Activated T-helper 1 cell treated with Interleukin-2 at 50 U/mL for 16 hours (primary cell): ENCODE measurements at places on chromosomes 2 and 18.

DNA sequence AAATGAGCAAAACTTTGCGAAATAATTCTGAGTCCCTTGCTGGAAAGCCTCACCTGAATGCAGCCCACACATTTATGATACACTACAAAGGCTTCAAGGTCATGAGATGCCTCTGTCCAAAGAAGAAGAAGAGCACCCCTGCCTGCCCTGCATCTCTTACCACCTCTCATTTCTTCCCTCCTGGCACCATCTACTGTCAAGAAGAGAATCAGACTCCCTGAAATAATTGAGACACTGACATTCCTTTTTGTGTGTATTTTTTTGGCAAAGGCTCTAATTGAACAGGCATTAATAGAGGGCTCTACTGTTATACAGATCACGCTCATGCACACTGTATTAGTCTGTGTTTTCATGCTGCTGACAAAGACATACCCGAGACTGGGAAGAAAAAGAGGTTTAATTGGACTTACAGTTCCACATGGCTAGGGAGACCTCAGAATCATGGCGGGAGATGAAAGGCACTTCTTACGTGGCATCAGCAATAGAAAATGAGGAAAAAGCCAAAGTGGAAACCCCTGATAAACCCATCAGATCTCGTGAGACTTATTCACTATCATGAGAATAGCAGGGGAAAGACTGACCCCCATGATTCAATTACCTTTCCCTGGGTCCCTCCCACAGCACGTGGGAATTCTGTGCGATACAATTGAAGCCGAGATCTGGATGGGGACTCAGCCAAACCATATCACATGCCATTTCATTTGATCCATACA lies 176.3 kb downstream of the ALPK2 start:
- DNase-seq, result no peak

DNA sequence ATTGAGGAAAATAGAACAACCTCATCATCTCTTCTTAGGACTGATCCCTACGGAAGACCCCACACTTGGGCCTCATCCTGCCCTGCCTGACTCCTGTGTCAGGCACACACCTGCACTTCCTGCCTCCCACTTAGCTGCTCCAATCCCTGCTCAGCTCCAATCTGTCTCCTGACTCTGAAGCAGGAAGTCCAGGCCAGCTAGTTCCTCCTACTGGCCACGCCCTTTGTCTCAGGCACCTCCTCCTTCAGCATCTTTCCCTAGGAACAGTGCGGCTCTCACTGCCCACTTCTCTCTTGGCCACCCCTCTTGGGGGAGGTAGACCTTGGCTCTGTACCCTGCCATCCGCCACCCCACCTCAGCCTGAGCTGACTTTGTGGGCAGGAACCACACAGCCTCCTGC lies 135.8 kb downstream of the CELF4 start:
- DNase-seq, result no peak

DNA sequence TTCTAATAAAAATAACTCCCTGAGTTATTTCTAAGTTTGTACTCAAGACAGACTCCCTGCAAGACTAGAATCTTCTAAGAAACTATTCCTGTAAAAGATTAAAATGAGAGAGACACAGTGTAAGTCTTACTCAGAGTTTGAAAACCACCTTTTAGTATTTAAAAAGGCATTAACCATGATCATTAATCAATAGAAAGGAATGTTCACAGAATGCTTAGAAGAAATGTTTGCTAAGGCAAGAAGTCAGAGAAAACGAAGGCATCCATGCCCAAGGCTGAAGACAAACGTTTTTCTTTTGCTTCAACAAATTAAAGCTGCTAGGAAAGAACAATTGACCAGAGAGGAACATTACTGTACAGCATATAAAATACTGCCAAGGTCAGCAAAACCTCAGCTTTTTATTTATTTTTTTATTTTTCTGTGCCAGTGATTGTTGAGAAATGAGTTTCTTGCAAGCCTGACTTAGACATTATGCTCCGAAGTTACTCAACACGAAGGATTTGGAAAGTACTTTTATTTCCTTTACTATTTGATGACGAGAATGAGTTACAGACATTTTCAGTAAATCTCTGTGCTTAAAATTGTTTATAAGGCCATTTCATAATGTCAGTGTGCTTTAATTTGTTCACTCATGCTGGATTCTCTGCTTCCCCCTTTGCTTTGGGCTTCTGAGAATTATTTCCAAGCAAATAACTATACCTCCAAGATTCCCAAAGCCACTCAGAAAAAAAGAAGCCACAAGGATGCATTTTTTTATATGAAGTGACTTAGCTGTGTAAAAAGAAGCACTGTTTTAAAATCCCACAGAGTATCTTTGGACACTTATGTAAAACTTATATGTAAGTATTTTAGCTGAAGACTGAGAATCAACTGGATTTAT lies 20.5 kb downstream of the RND3 start:
- no peak for DNase-seq

GRCh38 chr2:59726228-59727120 lies 827.0 kb downstream of the BCL11A start:
- no peak for DNase-seq

- no peak for DNase-seq
Observed at GRCh38 chr2:42223067-42223854, 54.1 kb downstream of the EML4 start.

DNA sequence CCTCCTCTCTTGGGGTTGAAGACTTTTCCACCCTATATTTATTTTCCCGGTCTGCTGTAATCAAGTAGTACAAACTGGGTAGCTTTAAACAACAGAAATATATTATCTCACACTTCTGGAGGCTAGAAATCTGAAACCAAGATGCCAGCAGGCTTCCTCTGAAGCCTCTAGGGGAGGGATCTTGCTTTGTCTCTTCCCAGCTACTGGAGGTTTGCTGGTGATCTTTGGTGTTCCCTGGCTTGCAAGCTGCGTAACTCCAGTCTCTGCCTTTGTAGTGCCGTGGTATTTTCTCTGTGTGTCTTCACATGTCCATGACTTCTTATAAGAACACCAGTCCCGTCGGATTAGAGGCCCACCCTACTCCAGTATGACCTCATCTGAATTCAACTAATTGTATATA lies 44.4 kb downstream of the MYO3B start:
- DNase-seq, result no peak

GRCh38 chr2:32756074-32756727 lies 128.4 kb downstream of the TTC27 start:
- no peak for DNase-seq

- DNase-seq, result no peak
Observed at GRCh38 chr2:220855296-220855695, 716.8 kb downstream of the EPHA4 start.

GRCh38 chr18:23693846-23694245 lies 4.6 kb downstream of the LAMA3 start:
- DNase-seq, result no peak

GRCh38 chr2:28251337-28251736 lies 141.3 kb upstream of the FOSL2 start:
- DNase-seq, result no peak

DNA sequence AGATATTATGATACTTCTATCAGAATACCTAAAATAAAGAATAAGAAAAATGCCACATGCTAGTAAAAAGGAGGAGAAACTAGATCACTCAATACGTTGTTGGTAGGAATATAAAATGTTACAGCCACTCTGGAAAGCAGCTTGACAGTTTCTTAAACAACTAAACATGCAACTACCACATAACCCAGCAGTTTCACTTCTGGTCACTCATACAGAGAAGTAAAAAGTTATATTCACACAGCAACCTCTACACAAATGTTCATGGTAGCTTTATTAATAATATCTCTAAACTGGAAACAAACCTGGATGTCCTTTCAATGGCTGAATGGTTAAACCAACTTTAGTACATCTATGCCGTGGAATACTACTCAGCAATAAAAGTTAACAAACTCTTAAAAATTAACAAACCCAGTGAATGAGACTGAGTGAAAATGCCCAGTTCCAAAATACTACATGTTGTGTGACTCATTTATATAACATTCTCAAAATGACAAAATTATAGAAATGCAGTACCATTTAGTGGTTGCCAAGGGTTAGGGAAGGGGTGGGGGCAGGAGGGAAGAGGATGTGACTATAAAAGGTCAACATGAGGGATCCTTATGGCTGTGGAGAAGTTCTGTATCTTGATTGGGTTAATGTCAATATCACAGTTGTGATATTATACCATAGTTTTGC lies 124.1 kb downstream of the MMADHC start:
- no peak for DNase-seq

DNA sequence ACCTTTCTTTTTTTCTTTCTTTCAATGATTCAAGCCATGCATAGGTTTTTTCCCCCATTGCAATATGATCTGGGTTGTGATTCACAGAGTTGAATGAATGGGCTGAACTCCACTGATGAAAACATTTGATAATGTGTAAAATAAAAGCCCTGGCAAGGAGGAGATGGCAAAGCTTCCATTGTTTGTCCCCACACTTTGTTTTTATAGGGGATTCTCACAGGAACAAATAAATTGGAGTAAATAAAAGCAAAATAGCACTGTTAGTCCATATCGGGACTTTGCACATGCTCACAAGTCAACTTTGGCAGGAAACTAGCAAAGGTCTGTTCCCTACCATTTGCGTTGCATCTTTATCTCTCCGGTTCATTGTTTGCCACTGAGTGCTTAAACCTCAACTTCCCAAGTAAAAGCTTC lies 55.7 kb downstream of the MEIS1 start:
- DNase-seq, result no peak

DNA sequence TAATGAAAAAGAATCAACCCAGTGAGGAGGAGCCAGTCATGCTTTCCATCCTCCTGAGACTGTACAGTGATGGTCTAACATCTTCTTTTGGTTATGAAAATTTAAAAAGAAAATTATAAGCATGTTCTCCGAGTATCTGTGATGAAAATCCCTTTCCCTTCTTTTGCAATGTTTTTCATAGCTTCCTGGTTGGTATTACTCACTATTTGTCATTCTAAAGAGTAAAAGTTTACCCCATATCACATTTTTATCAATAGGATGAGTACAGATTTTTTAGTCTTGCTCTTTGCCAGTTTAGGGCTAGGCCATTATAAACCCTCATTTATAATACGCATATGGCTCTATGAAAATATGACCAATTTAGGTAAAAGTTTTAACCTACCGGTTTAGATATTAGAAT lies 564.1 kb downstream of the SUCLG1 start:
- DNase-seq, result no peak

GRCh38 chr18:27695503-27695902 lies 481.4 kb downstream of the CDH2 start:
- no peak for DNase-seq

DNA sequence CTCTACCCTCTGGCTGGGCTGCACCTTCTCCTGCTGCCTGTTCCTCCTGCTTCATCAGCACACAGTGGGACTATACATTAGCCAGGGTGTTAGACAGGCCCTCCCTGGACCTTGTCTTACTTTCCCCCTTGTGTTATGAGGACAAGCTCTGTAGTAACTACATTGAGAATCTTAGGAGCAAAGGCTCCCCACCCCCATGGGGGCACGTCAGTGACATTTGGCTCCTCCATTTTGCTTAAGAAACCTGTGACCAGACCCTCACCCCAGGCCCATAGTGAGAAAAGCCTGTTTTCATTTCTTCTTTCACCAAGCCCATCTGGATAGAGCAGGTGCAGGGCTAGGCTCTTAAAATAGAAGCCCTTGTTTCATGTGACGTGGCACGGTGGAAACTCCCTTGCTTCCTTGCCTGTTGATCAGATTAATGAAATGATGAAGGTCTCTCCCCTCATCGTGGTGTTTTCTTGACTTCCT lies 146.7 kb downstream of the RPIA start:
- no peak for DNase-seq

DNA sequence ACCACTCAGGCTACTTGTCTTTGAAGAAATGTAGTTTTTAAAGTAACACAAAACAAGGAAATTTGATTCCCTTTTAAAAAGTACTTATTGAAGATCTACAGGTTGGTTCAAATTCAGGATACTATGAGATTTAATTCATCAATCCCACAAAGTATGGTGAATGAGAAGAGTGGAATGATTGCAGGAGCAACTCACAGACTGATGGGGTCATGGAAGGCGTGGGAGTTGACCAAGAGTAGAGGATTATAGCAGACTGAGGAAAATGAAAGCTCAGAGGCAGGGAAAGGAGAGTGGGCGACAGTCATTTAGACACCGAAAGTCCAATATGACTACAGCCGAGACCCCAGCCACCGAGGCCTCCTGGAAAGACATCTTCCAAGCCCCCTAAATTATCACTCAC lies 12.5 kb upstream of the DAPL1 start:
- DNase-seq, result no peak

DNA sequence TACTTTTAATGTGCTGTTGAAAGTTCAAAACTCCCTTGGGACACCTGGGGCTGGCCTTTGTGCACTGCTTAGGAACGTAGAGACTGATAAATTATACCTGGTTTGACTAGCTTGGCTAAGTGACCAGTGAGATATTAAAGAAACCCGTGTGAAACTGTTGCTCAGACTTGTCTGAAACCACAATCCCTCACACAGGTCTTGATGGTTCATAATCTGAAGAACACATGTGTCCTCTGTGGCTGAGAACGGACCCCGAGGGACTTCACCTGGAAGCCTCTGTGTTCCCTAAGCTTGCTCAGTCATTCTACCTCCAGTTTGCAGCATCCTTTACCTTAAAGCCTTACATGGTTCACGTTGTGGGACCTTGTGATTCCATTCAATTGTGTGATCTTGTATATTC lies 218.8 kb downstream of the CBLN2 start:
- DNase-seq, result no peak

DNA sequence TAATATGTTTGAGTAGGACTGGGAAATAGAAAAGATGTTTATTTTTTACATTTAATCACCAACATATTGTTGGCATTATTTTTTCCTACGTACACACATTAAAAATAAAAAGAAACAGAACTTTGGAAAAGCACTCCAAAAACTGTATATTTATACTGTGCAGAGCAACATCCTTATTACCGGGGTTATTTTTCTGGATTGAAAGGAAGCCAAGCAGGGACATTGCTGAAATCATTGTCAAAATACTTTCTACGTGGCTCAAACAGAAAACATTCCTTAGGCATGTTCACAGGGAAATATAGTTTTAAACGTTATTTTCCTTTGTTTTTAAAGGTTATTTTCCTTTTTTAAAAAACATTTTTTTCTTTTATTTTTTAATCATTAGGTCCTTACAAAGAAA lies 315.0 kb upstream of the SMIM21 start:
- DNase-seq, result no peak

- DNase-seq, result no peak
Observed at GRCh38 chr2:218927422-218927821, 32.0 kb upstream of the CDK5R2 start.

DNA sequence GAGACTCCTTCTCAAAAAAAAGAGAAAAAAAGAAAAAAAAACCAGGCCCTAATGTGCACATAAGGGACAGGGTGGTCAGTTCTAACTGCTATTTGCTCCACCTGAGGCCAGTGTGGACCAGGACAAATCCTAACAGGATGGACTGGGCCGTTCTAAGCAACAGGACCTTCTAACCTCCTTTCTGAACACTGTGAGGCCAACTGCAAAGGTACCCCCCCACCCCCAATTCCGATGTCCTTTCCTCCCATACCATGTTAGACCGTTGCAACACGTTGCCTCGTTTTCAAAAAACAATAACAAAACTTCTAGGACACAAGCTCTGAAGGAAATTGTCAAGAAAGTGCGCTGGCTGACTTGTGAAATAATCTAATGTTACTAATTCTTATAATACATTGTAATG lies 1.2 kb downstream of the THAP4 start:
- no peak for DNase-seq
